Caco-2 (cell line): ENCODE measurements at places on chromosomes 16 and 17. TPM values are rescaled to one million over a fixed set of nuclear protein-coding genes. Genes with fewer than 3 reads are reported as not detected.
A peak's percentile ranks its signal among the peaks of the same experiment; 100 is the strongest.

DNA sequence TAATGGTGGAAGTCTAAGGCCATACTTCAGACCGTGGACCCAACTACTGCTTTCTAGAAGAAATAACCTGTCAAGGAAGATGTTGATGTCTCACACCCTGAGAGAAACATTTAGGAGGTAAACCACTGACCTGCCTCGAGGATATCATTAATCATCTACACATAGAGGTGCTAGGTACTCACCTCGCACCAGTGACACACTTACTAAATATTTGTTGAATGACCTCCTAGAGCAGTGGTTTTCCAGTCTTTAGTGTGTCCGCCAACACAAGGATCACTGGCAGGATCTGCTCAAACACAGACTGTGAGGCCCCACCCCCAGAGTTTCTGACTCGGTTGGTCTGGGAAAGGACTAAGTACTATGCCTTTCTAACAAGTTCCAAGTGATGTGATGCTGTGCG, 197.4 kb upstream of the CACNG5 start:
- DNase-seq: no peak

DNA sequence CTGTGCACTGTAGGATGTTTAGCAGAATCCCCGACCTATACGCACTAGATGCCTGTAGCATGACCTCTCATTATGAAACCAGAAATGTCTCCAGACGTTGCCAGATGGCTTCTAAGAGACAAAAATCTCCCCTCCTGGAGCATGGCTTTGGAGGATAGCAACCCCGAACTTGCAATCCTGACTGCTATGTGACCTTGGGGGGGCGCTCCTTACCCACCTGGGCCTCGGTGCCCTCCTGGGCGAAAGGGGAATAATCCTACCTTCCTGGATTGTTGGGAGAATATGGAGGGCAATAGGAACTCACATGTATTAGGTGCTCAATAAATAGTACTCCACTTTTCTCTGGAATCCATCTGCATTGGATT, 8.1 kb downstream of the MRM1 start:
- no peak for DNase-seq

GRCh38 chr17:61399131-61400065, at the start of gene TBX2:
TSS of gene TBX2 (plus strand) at chr17:61399843. CDS start at chr17:61400177, 334 bp downstream.
- DNase-seq: peak; percentile 90

GRCh38 chr16:87535855-87536794, 43.3 kb upstream of the ZCCHC14 start:
- DNase-seq: no peak

DNA sequence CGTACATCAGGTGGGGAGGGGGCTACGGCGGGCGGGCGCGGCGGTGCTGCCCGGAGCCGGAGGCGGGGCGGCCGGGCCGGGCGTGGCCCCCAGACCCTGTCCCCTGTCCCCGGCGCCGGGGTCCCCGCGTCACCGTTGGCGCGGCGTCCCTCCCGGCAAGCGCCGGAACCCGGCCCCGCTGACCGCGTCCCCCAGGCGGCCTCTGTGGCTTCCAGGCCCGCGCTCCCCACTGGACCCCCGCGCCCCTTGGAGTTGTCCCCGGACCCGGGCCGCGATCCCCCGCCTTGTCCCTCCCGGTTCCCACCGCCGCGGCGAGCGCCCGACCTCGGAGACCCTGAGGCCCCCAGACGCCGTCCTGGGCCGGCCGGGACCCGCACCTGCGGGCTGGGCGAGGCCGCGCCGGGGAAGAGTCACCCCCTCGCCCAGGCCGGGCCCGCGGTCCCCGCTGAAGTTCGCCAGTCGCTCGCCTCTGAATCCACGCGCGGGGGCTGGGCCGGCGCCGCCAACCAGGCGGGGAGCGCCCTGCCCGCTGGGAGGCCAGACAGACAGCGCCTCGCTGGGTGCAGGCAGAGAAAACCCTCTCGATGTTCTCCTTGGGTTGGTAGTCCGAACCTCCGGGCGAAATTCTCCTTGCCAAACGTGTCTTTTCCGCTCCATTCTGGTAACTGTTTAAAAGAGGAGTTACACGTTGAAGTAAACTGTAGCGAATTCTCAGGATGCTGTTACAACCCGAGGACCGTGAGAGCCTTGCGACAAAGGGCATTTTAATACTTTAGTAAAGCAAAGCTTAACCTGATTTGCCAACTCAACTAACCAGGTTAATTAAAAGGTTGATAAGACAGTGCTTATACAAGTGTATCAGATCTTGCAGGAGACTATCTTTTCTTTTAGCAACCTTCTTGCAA, 761 bp downstream of the GAN start:
- DNase-seq: peak; percentile 65

- DNase-seq: no peak
Measured at GRCh38 chr17:48262982-48263730, 155.6 kb downstream of the SNX11 start.

- DNase-seq: no peak
Measured at GRCh38 chr17:9971991-9972390, 66.9 kb upstream of the RCVRN start.

- no peak for DNase-seq
Measured at GRCh38 chr17:36994438-36994837, 45.7 kb downstream of the AATF start.

DNA sequence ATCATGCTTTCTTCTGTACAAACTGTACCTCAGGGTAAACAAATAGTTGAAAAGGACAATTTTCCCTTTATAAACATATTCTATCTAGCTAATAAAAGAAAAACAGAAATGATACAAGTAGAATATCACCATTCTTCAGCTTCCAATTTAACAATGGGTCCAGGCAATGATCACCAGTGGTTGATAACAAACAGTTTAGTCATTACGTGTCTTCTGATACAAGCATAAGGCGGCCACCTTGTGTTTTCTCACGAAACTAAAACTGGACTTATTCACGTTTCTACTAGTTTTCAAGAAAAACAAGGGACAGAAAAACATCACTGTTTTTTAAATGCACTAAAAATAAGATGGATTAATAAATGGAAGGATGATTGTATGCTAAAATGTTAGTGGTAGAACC, 58.3 kb downstream of the STH start:
- DNase-seq: no peak

GRCh38 chr16:73065632-73066330, 17.9 kb upstream of the ZFHX3 start:
- no peak for DNase-seq

- no peak for DNase-seq
Measured at GRCh38 chr17:8253801-8254200, 4.7 kb downstream of the PFAS start.

GRCh38 chr16:85359147-85359822, 247.0 kb upstream of the CIBAR2 start:
- DNase-seq: no peak

The CCL11 gene
- not detected in 2 replicates for total RNA-seq

The KRTAP4-4 gene
- total RNA-seq: not detected in 2 replicates

The NPIPA3 gene
- total RNA-seq: 1.8 TPM in 1 of 2 replicates, not detected in the other

The CDYL2 gene
- 0.95 and 1.8 TPM in 2 replicates for total RNA-seq

The KRTAP4-5 gene
- total RNA-seq: not detected in 2 replicates

The IL21R gene
- total RNA-seq: 0.07 and 0.12 TPM in 2 replicates

The CRHR1 gene
- total RNA-seq: not detected in 2 replicates
